Cardiac septum (tissue), 1 donor: ENCODE measurements at places on chromosomes 7 and 10. TPM values are rescaled to one million over a fixed set of nuclear protein-coding genes. Genes with fewer than 3 reads are reported as not detected.

DNA sequence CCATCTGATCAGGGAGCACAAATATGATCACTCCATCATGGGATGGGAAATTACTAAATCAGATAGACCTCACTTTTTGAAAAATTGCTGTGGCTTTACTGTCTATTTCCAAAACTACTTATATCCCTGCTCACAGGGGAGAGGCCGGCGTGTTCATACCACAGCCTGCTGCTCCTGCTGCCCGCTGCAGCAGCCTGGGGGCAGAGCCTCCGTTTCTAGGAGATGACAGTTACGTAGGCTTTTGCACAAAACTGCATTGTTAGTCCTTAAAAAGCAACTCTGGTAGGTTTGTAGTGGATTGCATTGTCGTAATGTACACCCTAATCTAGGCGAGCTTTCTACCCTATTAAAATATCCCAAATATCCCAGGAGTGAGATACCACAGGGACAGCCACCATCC, 203.7 kb downstream of the EBF3 start:
- DNase-seq = peak; percentile 24

GRCh38 chr10:63455507-63455906, 10.3 kb downstream of the JMJD1C start:
- no peak for DNase-seq

GRCh38 chr7:94561841-94562514, 52.4 kb downstream of the CASD1 start:
- no peak for DNase-seq

GRCh38 chr7:139591550-139592195, 68.2 kb downstream of the CLEC2L start:
- DNase-seq = no peak

- no peak for DNase-seq
Measured at GRCh38 chr10:42930516-42931192, 146.2 kb upstream of the RET start.

DNA sequence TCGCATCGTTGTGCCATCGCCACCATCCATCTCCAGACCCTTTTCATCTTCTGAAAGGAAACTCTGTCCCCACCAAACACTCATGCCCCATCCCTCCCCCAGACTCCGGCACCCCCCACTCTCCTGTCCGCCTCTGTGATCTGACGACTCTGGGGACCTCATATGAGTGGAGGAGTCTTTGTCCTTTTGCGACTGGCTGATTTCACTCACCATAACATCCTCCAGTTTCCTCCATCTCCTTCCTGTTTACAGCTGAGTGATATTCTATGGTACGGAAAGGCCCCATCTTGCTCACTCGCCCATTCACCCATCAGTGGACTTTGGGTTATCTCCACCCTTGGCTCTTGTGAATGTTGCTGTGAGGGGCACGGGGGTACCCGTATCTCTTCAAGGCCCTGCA, 11.8 kb upstream of the INSIG1 start:
- no peak for DNase-seq

DNA sequence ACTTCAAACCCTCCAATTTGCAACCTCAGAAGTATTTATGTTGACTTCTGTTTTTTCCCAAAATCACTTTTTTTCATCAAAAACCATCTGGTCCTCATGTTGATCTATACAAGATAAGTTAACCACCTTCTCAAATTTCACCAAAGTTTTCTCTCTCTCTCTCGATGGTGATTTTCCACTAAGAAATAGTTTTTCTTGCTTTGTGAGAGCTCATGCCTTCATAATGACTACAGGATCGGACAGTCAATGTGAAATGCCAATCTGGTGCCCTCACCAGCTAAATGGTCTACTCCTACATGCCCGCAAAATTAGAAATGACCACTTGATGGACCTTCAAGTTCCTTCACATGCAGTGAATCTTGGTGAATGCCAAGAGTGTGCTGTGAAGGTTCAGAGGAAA, 40.4 kb downstream of the CNNM1 start:
- DNase-seq = no peak

DNA sequence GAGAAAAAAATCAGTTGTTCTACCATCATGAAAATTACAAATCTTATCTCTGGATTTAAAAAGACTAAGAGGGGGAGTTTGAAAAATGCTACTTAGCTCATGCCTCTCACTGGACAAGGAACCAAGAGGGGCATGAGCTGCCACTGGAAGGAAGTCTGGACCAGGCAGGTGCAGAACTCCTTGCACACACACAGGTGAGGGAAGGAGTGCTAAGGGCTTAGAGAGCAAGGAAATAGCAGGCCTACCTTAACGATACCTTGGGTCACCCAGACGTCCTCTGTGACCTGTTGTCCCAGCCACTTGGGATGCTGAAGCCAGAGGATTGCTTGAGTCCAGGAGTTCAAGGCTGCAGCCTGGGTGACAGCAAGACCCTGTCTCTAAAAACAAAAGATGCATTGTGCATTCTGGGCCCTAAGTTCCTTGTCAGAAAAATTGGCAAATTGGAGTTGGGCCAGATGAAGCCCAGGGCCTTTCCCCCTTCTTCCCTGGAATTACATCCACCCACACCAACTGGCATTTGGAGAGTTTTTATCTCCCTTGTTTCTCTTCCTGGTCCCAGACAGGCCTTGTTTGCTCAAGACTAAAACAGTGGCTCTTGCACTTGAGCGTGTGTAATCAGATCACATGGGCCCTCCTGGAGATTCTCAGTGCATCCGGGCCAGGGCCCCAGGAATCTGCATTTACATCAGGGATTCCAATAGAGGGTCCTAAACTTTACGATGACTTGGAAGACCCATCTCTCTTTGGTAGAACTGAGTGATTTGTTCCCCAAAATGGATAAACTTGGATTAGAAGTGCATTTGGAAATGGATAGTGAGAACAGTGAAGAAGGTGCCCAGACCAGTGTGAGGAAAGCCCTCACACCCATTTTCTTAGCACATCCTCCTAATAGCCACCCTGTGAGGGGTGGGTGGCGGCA, 3.0 kb downstream of the DDIT4 start:
- DNase-seq = no peak

GRCh38 chr10:69866688-69867461, 65.2 kb downstream of the COL13A1 start:
- no peak for DNase-seq

- DNase-seq = no peak
Measured at GRCh38 chr7:41685684-41686083, 17.2 kb downstream of the INHBA start.

GRCh38 chr7:104240401-104240800, 32.6 kb upstream of the ORC5 start:
- no peak for DNase-seq

DNA sequence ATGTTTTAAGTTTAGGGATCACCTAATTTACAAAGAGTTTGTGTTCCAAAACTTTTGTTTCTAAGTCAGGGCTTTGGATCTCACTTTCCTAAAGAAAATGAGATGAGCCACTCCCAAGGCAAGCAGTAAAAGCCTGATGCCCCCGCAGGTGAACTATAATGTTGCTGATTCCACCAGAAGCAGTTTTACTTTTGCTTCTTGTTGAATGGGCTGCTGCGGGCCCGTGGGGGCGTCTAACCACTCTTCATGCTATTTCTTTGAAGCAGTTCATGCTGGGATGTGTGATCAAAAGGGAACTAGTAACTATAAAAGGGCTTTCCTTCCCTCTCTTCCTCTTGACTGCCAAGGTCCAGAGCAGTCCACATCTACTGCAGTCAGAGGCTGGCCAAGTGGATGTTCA, 118.7 kb upstream of the NEBL start:
- no peak for DNase-seq

GRCh38 chr7:42720991-42721796, 190.7 kb downstream of the C7orf25 start:
- DNase-seq = no peak

GRCh38 chr7:147595042-147595441, 995.5 kb upstream of the C7orf33 start:
- DNase-seq = no peak

DNA sequence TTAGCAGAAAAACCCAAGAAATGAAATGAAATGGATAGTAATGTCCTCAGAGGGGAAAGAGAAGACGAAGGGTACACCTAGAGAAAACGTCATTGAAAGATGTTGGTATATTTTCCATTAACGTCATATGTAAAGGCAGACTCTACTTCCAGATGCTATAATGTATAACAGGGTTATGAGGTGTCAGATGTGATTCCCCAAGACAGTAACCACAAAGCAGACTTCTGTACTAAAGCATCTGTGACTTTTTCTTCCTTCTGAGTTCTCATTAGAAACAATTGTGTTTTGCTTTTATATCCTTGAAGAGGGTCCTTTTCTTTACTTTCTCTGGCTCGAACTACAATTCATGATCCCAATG, 37.4 kb downstream of the LRRC72 start:
- DNase-seq = no peak

- DNase-seq = no peak
Measured at GRCh38 chr7:112646783-112647182, 143.4 kb downstream of the TMEM168 start.

- DNase-seq = no peak
Measured at GRCh38 chr7:116863936-116864500, 1.6 kb downstream of the CAPZA2 start.

DNA sequence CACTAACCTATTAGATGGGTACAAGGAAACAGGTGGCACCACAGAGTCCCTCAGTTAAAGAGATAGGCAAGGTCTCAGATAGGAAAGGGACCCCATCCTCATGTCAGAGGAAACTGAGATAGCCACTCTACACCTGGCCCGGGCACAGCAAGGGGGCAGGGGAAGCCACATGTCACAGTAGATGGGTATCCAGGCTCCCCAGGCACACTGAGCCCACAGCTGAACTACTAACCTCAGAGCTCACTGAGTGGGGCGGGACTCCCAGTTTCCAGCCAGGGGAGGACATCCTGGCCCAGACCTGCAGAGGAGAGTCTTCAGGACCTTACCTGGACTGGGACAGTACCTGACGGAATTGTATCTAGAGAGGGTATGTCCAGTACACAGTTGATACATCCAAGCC, 3.7 kb upstream of the CDHR1 start:
- no peak for DNase-seq

GRCh38 chr10:20110125-20111100, 294.2 kb downstream of the PLXDC2 start:
- no peak for DNase-seq

GRCh38 chr10:76547352-76547972, 1090.1 kb downstream of the KCNMA1 start:
- DNase-seq = peak; percentile 77

DNA sequence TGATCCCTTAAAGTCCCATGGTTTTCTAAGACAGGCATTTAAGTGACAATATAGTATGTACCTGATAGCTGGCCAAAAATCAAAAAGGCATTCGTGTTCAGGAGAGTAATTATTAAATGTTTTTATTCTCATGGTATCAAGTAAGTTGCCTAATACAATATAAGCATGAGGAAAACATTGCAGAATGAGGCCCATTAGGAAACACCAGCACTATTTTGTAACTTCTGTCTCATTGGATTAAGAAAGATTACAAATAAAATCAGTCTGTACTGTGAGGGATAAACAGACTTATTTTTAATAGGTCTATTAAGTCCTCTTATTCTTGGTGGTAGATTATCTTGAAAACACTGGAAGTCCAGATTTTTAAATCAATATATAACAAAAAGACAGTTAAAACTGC, 110.1 kb downstream of the SNX13 start:
- DNase-seq = no peak

GRCh38 chr7:143452495-143452894, 9.2 kb downstream of the TAS2R60 start:
- DNase-seq = no peak

DNA sequence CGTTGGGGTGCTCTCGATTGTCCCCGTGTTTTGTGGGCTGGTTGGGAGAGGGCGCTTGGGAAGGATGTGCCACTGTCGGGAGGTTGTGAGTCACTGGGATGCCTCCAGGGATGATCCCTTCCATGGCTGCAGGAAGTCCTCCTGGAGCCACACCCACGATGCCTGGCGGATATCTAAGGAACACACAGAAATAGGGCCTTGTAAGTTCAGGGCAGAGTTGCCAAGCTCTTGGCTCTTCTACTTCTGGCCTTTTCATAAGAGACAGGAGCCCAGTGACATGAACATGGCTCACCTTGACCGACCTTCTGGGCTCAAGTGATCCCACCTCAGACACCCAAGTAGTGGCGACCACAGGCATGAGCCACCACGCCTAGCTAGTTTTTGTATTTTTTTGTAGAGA, 47.6 kb downstream of the ZRANB1 start:
- DNase-seq = no peak

Gene OR9A2
- total RNA-seq = not detected

Gene ACSM6
- 0.30 TPM for total RNA-seq

Gene UFSP1
- 2.1 TPM for total RNA-seq

Gene DUSP5
- 29.4 TPM for total RNA-seq

Gene ASAH2
- 1.9 TPM for total RNA-seq

Gene CNOT4
- total RNA-seq = 26.5 TPM

Gene MIOS
- total RNA-seq = 24.9 TPM

Gene COL1A2
- total RNA-seq = 170 TPM
